ENCODE measurements at places on chromosomes 1 and 21.

GRCh38 chr1:203629507-203630082 lies 3.0 kb downstream of the ATP2B4 start:
- no peak for DNase-seq

DNA sequence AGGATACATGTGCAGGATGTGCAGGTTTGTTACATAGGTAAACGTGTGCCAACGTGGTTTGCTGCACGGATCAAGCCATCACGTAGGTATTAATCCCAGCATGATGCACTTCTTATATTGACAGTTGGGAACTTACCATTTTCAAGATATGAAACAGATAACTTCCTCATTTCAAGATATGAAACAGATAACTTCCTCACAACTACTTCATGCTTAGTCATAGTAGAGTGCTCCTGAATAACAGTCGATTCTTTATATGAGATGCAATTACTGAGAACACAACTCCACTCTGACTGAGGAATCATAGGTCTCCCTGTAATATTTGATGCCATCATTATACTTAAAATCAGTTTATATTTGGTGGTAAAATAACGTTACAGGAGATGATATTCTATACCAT lies 1124.3 kb downstream of the AMY1C start:
- no peak for DNase-seq

- no peak for DNase-seq
Observed at GRCh38 chr1:81802707-81803430, 2.1 kb downstream of the ADGRL2 start.

DNA sequence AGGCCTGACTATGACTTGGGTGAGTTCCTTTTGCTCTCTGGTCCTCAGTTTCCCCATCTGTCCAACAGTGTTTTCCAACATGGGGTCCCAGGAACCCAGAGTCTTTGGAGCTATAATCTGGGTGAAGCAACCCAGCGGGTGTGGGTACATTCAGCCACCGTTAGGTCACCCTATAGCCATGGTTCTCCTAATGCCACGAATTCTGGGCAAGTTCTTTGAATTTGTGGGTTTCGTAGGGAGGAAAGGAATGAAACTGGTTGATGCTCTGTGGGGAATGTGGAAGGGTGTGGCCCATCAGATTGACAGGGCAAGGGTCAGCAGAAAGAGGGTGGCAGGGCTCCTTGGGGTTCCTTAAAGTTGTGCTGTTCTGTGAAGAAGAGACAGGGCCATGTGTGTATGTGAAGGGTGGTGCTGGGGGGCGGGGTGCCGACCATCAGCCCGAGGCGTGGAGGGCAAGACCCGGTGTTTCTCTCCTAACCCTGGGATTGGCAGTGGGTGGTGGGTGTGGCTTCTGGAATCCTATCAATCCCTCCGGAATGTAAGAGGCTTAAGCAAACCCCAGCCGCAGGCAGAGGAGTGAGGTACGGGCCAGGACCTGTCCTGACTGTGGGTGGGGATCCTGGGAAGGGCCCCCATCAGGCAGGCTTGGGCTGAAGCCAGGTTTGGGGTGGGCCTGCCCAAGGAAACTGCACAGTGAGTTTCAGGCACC lies 35.5 kb upstream of the ZNF362 start:
- no peak for DNase-seq

- no peak for DNase-seq
Observed at GRCh38 chr1:6904476-6905170, 119.4 kb downstream of the CAMTA1 start.

GRCh38 chr1:161726473-161727255 lies 5.3 kb downstream of the FCRLB start:
- peak; percentile 56 for DNase-seq

- DNase-seq = no peak
Observed at GRCh38 chr1:157356601-157357000, 195.7 kb downstream of the FCRL5 start.

- DNase-seq = no peak
Observed at GRCh38 chr21:27077501-27077900, 110.6 kb upstream of the ADAMTS5 start.

- DNase-seq = no peak
Observed at GRCh38 chr1:170407581-170407980, 124.4 kb upstream of the GORAB start.

- no peak for DNase-seq
Observed at GRCh38 chr1:169472738-169473137, 13.0 kb downstream of the SLC19A2 start.

- no peak for DNase-seq
Observed at GRCh38 chr1:15525050-15526020, 1.3 kb upstream of the DNAJC16 start.

DNA sequence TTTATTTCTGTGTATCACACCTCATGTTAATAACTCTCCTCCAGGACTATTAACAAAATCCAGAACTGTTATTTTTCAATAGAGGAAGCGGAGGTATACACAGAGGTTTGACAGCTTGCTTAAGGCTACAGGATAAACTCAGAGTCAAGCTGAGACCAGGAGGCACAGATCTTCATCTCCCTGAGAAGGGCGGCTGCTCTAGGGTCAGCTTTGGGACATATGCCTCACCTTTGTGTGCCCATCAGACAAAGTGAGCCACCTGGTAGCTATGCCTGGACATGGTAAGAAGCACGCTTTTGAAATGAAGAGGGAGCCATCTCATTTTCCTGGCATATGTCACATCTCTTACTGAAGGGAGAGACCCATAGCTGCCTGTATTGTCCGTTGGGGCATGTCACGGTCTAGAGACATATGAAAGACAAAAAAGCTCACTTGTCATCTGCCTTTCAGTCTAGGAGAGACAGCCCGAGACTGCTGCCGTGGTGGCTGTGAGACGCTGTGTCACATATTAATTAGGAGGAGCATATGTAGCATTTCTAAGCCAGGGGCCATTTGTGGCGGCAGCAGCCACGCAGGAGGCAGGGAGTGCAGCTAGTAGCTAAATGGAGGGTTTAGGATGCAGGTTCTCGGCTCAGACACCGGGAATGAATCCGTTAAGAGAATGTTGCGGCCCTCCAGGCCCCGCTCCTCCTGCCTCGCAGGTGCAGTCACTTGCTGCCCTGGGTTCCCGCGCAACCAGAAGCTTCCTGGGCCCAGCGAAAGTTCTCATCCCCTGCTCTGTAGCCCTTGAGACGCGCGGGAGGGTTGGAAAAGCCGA lies 161.3 kb upstream of the C1orf21 start:
- DNase-seq = no peak

GRCh38 chr1:204524986-204525385 lies 8.8 kb downstream of the MDM4 start:
- DNase-seq = no peak

GRCh38 chr1:199182186-199182843 lies 543.5 kb downstream of the PTPRC start:
- DNase-seq = no peak

- DNase-seq = no peak
Observed at GRCh38 chr1:3814065-3814464, 17.8 kb upstream of the LRRC47 start.

- no peak for DNase-seq
Observed at GRCh38 chr1:244628789-244629188, 24.1 kb upstream of the DESI2 start.

DNA sequence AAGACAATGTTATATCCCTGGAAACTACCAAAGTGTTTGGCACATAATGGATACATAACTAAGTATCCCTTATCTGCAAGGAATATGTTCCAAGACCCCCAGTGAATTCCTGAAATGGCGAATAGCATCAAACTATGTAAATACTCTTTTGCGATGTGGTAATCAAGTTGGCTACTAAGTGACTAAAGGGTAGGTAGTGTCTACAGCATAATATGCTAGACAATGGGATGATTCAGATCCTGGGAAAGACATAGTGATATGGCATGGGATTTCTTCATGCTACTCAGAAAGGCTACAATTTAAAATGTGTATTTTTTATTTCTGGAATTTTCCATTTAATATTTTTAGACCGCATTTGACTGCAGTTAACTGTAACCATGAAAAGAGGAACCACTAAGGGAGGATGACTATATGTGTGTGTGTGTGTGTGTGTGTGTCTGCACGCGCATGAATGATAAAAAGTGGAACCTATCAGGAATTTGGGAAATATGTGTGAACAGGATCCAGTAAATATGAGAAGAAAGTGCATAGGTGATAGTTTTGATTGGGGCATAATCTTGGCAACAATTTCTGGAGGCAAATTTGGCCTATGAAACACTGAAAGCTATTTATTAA lies 1899.9 kb downstream of the NCAM2 start:
- DNase-seq = no peak

- DNase-seq = no peak
Observed at GRCh38 chr1:218527737-218528136, 182.6 kb downstream of the TGFB2 start.

GRCh38 chr1:154752273-154753030 lies 117.6 kb downstream of the KCNN3 start:
- DNase-seq = no peak

- DNase-seq = no peak
Observed at GRCh38 chr1:163072658-163073057, 3.5 kb downstream of the RGS4 start.

Measured in stimulated activated CD8-positive, alpha-beta memory T cell treated with anti-CD3 and anti-CD28 coated beads, Interleukin-4, amount 100 ng/mL, for 1 hour (primary cell).